ENCODE measurements at places on chromosomes 16 and 17.

- no peak for DNase-seq
Observed at GRCh38 chr17:82963104-82963950, 116.1 kb upstream of the METRNL start.

- no peak for DNase-seq
Observed at GRCh38 chr17:80926591-80927250, 64.9 kb upstream of the CHMP6 start.

DNA sequence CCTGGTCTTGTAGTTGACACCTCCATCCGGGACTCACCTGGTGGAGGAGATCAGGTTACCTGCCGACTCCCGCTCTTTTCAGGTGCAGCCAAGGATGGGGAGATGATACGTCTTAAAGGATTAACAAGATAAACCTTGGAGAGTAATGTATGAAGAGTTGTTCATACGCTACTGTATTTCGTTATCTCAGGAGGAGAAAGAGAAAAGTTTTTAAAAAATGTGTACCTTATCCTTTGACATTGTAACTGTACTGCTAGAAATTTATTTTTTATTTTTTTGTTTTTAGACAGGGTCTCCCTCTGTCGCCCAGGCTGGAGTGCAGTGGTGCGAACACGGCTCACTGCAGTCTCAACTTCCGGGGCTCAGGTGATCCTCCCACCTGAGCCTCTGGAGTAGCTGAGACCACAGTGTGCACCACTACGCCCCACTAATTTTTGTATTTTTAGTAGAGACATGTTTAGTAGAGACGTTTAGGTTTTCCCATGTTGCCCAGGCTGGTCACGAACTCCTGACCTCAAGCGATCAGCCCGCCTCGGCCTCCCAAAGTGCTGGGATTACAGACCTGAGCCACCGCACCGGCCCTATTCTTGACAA is 764 bp upstream of the SMURF2 start:
- no peak for DNase-seq

DNA sequence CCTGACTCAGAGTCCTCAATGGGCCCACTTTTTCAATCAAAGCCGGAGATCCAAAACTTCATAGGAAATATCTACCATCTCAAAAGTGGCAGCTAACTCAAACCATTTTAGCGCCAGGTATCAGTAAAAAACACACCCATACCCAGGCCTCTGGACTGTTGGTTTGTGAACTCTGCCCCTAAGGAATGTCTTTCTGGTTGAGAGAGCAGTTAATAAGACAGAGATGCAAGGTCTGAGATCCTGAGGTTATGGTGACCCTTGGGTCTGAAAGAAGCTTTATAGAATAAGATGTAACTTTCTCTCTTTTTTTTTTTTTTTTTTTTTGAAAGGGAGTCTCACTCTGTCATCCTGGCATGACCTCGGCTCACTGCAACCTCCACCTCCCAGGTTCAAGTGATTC is 350.5 kb downstream of the SOX9 start:
- DNase-seq, result no peak

- DNase-seq, result no peak
Observed at GRCh38 chr17:44012874-44013273, 1.9 kb downstream of the TMEM101 start.

- DNase-seq, result no peak
Observed at GRCh38 chr16:79532785-79533184, 67.8 kb downstream of the MAF start.

GRCh38 chr16:88692861-88693260 is 6.6 kb upstream of the SNAI3 start:
- DNase-seq, result no peak

GRCh38 chr17:57645950-57646665 is 99.0 kb downstream of the CCDC182 start:
- DNase-seq, result no peak

DNA sequence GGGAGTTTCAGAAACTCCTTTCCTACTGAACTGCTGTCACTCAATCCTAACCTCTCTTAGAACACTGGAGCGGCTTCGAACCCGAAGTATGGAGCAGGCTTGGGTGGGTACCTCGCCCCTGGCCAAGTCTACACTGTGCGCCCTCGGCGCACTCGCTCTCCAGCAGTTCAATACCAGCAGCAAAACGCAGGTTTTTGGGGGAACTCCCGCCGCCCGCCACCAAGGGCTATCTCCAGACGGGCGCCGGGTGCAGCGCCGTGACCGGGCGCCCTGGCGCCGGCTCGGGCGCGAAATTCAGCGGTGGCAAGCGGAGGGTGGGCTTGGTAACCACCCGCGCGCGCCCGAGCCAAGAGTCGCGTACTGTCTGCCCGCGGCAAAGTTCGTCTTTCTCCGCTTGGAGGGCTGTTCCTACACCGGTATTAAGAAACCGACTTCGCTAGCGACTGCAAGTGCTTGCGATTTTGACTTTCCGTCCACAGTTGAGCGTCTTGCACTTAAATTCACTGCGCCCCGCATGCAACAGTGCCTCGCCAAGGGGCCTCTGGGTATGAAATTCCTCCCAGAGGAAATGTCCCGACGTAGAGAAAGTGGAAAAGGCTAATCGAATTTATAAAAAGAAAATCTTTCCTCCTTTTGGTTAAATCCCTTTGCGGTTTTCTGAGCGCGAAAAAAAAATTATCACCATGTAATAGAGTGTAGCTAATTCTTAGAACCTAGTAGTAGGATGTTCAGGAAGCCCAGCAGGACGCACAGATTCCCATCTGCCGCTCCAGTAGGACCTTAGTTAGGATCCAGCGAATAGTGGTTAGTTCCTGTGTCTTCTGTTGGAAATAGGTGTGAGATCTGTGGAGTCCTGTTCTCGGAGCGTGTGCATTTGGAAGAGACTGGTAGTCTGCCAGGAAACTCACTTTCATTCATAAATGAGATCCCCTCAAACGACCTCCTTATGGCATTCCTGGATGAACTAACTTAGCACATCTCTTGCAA is 5.0 kb upstream of the SALL1 start:
- DNase-seq, result no peak

GRCh38 chr16:66044556-66044955 is 321.9 kb upstream of the CDH5 start:
- DNase-seq, result no peak

- DNase-seq, result peak; percentile 33
Observed at GRCh38 chr17:5249615-5250014, 15.0 kb upstream of the SCIMP start.

GRCh38 chr16:53022374-53022773 is 30.3 kb downstream of the CHD9NB start:
- no peak for DNase-seq

GRCh38 chr17:55694286-55694910 is 28.3 kb downstream of the TMEM100 start:
- DNase-seq, result no peak

- DNase-seq, result no peak
Observed at GRCh38 chr17:65690626-65691310, 129.3 kb upstream of the AXIN2 start.

GRCh38 chr17:5422505-5422904 is 2.5 kb downstream of the RPAIN start:
- no peak for DNase-seq

DNA sequence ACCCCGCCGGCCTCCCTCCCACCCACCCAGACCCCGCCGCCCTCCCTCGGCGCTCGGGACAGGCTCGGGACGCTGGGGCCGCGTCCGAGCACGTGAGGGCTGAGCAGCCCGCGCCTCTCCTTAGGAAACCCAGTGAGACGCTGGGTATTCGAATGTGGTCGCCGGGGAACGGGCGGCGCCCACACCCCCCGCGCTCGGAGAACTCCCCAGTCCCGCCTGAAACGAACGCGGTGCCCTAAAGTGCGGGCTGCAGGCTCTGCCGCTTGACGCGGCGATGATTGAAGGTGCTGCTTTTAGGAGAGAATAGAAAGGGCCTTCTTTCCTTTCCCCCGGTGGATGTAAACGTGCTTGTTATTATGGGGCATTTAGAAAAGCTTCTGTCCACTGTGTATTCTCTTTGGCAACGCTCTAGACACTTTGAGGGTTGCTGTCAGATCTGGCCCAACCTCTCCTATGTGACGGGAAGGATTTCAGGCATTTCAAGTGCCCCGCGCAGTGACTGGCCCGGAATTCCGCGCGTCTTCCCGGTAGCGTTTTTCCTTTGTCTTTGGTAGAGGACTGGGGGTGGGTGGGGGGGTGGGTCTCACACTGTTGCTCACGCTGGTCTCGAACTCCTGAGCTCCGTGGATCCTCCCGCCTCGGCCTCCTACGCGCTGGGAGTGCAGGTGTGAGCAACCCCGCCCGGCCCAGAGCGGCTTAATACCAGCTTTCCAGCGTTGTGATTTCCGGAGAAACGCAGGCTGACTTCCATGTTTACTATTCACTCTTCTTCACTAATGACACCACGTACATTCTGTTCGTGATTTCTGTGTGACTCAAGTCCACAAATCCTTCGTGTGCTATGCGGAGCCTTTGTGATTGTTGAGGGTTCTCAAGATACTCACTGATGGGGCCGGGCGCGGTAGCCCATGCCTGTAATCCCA is 21.8 kb upstream of the FOXK2 start:
- peak; percentile 12 for DNase-seq

- no peak for DNase-seq
Observed at GRCh38 chr16:11726008-11726407, 16.6 kb downstream of the TXNDC11 start.

- no peak for DNase-seq
Observed at GRCh38 chr16:58399718-58400633, 7.7 kb downstream of the GINS3 start.

- no peak for DNase-seq
Observed at GRCh38 chr16:11004973-11005610, 60.7 kb downstream of the CLEC16A start.

DNA sequence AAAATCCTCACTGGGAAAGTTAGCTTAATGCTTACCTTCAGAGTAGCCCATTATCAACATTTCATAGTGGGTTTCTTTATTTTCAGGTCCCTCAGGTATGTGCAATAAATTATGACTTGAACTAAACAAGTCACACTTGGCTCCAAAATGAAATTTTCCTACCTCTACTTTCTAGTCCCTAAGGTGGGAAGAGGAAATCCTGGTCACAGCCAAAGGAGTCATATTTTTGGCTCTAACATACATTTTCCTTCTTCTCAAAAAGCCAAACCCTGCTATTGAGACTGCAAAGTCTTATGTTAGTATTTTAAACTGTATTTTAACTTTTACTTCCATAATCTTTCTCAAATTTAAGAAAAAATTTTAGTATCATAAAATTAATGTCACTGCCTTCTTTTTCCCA is 128.9 kb downstream of the BRIP1 start:
- no peak for DNase-seq

GRCh38 chr17:41511116-41511515 is 5.7 kb upstream of the KRT13 start:
- no peak for DNase-seq

GRCh38 chr16:55572439-55572838 is 6.0 kb downstream of the CAPNS2 start:
- DNase-seq, result no peak

DNA sequence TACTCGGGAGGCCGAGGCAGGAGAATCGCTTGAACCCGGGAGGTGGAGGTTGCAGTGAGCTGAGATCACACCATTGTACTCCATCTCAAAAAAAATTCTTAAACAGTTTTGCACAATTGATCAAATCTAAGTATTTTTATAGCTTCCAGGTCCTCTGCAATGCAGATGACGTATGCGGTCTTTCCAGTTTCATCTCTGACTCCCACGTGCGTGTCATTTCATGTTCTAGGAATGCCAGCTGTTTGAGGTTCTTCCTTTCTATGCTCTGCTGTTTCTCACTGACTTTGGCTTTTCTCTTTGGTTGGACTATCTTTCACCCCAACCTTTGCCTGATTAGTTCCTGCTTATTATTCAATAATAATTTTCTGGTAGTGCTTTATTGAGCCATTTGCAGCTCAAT is 16.2 kb downstream of the CHP2 start:
- no peak for DNase-seq

DNA sequence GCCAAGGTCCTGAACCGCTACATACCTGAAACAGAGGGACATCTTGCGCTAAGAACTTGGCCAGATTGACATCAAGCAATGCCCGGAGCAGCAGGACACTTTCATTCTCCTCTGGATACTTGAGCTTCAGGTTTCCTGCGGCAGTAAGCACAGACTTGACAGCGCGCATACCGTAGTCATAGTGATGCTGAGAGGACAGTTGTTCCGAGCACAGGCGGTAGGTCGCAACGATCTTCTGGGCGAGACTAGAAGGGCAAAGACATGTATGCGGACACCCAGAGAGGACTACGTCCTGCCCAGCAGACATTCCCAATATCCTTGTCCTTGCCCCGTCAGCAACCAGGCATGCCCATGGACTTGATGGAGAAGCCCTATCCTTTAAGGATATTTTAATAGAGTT is 112.9 kb downstream of the DNAH3 start:
- DNase-seq, result no peak

- no peak for DNase-seq
Observed at GRCh38 chr17:48546924-48547807, 2.3 kb upstream of the HOXB2 start.

GRCh38 chr17:31843070-31843745 is 15.8 kb downstream of the COPRS start:
- no peak for DNase-seq

DNA sequence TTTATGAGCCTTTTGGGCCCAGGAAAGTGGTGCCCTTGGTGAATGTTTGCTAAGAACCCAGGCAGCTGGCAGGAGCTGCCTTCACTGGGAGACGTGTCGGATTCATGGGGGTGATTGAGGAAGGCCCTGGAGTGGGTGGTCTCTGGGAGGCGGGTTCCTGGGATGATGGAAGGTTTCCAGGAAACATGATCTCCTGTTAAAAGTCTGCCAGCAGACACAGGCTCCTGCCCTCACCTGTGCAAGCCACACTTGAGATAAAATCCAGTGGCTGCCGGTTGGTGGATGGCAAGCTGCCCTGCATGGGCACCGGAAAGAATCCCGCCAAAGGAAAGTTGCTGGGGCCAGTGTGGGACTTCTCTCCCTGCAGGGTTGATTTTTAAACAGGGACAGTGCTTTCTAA is 189.0 kb upstream of the CIBAR2 start:
- no peak for DNase-seq

GRCh38 chr17:7822126-7822525 is 11.9 kb upstream of the KDM6B start:
- no peak for DNase-seq

- no peak for DNase-seq
Observed at GRCh38 chr17:72677714-72678390, 414.6 kb downstream of the SLC39A11 start.

GRCh38 chr17:945672-946071 is 33.9 kb downstream of the NXN start:
- no peak for DNase-seq

DNA sequence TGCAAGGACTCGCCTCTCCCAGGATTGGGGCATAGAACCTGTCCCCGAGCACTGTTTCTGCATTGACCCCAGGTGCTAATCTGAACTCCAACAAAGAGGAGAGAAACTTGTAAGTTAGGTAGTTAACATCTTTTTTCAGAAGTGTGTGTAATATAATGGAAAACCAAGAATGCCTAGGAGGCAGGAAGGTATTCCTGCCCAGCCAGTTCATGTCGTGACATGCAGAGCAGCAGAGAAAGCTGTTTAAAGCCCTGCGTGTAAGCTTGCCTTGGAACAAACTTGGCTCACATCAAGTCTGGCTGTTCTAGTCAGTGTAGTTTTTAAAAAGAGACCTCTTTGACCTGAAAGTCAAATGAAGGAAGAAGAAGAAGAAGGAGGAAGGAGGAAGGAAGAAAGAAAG is 2.1 kb upstream of the GNA13 start:
- no peak for DNase-seq

- no peak for DNase-seq
Observed at GRCh38 chr16:85582229-85582991, 30.7 kb upstream of the GSE1 start.

- DNase-seq, result no peak
Observed at GRCh38 chr17:69523244-69523861, 108.9 kb downstream of the MAP2K6 start.

- no peak for DNase-seq
Observed at GRCh38 chr17:50531428-50532025, 1.0 kb upstream of the EPN3 start.

- no peak for DNase-seq
Observed at GRCh38 chr17:73625006-73625405, 19.2 kb downstream of the SDK2 start.
